Activated CD8-positive, alpha-beta memory T cell treated with anti-CD3 and anti-CD28 coated beads for 1 hour (primary cell): ENCODE measurements at places on chromosomes 4 and X.

- DNase-seq = peak; percentile 19
Observed at GRCh38 chr4:173370130-173370476, 651 bp upstream of the SAP30 start.

DNA sequence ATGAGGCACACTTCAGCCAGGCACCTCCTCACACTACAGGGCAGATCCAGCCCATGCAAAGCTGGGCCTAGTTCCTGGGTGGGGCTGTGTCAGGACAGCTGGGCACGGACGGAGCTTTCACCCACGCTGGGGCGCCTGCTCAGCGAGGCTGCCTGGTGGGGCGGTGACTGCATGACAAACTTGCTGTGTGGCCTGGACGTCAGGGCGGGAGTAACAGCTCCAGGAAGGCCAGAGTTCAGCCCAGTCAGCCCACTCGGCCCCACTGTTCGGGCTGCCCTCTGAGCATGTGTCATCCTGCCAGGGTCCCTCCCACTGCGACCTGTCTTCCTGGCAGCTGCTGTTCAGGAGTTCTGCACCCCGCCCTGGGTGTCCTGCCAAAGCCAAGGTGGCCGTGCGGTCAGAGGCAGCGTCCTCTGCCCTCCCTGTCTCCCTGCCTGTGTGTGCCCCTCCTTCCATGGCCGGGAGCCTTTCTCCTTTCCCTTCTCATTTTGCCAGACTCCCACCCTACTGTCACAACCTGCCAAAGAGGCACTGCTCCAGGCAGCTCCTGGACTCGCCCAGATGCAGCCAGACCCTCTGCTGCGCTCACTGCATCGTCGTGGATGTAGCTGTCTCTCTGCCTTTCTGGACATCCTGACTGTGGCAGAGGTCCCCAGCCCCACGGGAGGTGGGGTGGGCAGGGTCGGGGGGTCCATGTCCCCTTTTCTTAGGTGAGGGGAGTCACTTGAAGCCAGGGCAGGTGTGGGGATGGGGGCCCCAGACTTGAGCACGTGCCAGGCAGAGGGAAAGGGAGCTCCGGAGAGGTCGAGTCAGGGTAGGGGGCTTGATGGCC, 33.0 kb upstream of the KIAA0232 start:
- DNase-seq = no peak

DNA sequence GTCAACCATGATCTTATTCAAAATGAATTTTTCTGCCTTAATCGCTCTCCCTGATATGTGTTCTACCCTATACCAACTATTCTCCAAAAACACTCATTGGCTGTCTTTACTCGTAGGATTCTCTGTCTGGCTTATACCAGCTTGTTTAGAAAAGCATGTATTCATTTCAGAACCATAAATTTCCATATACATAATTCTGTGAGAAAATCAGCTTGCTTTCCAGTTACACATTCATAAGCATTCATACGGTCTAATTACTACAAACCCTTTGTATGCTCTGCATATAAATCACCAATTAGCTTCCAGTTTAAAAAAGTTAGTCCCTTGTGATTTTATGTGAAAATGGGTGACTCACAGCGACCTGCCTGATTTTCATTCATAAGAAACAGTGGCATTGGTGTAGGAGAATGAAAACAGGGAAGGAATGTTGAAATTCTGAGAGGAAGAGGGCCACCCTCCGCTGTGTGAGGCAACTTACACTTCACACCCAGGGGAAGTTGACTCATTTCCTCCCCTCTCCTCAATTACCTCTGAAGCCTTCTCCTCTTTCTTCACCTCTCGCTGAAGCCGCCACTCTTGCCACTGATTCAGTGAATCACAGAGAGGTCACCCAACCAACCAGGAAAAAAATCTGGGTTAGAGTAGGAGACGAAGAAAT, 63.3 kb downstream of the MEPE start:
- DNase-seq = no peak

DNA sequence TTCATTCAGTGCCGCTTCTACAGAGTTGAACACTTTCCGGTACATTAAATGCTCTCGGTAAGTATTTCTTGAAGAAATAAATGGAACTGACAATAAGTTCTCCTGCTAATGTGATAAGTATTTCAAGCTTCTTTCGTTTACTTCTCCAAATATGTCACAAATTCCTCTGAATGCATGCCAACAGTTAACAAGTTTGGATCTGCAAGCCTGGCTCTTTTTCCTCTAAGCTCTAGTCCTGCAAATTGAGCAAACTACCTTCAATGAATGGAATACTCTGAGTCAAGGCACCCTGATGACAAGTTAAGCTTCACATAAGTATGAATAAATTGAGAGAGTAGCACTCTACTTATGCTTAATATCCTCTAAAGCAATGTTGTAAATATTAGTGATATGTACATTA, 403.6 kb downstream of the PDGFC start:
- DNase-seq = no peak

- no peak for DNase-seq
Observed at GRCh38 chr4:24235618-24236017, 345.8 kb upstream of the PPARGC1A start.

- no peak for DNase-seq
Observed at GRCh38 chr4:170009291-170009690, 16.9 kb downstream of the MFAP3L start.

DNA sequence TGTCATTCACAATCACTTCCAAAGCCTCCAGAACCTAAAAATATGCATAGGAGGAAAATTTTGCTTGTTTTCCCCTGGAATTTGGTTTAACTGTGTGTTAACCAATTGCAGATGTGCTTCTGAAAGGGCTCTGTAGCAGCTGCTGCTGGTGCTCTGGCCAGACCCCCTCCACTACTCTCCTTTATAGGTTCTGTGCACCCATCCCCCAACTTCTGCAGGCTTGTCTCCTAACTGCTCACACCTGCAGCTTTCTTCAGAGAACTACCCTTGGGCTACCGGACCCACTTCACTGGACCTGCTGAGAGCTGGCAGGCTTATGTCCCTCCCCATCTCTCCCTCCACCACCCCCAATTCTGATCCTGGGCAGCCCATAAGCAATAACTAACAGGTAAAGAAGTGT, 662.1 kb upstream of the DIPK2B start:
- DNase-seq = no peak

DNA sequence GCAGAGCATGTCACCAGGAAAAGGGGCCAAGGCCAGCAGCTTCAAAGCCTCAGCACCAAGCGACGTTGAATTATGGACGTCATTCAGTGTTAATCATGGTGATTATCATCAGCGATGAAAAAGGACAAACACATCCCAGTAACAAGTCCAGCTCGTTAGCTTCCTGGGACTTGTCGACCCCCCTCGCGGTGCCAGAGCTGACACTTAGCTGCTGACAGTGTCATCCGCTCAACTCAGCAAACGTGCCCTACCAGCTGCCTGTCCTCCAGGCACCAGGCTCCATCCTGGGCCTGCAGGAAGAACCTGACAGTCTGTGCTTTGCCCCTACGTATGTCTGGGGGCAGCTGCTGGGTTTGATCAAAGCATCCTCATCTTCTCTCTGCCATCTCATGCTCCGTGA, 137.0 kb upstream of the PSAPL1 start:
- no peak for DNase-seq

- DNase-seq = no peak
Observed at GRCh38 chrX:8955511-8955910, 78.4 kb downstream of the FAM9B start.

DNA sequence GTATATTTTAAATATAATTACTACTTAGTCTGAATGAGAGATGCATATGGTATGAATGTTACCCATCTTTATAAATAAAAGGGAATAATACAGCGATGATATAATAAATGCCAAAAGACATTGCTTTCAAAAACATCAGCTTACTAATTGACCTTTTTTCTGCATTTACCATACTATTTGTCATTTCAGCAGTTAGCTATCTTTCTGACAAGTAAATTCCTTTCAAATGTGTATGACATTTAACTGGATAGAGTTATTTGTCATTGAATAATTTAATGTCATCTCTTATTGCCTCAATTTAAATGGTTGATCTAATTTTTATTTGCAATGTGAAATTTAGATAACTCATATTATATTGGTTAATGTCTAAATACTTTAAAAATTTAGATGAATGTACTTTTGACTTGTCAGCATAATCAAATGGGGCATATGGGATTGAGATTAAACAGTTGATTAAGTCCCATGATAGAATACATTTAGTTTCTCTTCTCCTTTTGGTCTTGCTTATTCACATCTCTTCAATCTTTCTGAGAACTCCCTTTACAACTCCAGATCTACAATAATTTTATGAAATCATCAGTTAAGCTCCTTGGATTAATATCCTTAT, 350.9 kb downstream of the PCDH18 start:
- no peak for DNase-seq

GRCh38 chrX:49278081-49278480, 8.5 kb downstream of the PPP1R3F start:
- DNase-seq = no peak

DNA sequence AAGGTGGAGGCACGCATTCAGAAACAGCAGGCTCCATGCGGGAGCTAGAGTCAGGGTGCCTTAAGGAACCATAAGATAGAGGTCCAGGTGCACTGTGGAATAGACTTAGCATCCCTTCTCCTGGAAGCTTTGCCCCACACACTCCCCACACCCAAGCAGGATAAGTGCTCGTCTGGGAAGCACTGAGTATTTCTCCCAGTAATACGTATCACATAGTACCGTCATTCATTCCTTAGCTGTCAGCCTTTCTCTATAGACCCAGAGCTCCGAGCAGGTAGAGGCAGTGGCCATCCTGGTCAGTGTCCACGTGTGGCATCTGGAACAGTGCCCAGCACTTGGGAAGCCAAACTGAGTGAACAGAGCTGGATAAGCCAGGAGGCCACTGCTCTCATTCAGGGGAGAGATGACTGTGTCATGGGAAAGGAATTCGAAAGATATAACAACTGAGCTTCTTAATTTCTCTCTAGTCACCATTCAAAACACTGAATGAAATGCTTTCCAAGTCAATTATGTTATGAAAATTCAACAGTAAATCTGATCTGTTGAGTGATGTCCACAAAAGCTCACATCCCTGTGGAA, 9.9 kb downstream of the APBB2 start:
- no peak for DNase-seq

DNA sequence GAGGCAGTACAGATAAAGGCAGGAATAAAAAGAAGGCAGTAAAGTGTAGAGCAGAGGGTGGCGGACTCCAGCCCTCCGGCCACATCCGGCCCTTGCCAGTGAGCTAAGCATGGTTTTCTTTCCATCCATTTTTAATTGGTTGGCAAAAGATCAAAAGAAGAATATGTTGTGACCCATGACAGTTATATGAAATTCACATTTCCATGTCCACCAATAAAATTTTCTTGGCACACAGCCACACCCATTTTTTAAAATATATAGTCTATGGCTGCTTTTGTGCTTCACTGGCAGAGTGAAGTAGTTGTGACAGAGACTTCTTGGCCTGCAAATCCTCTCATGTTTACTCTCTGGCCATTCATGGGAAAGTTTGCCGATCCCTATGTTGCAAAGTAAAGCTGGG, 29.8 kb downstream of the SLC9A6 start:
- no peak for DNase-seq

GRCh38 chrX:120614816-120615215, 10.9 kb downstream of the MCTS1 start:
- DNase-seq = no peak

DNA sequence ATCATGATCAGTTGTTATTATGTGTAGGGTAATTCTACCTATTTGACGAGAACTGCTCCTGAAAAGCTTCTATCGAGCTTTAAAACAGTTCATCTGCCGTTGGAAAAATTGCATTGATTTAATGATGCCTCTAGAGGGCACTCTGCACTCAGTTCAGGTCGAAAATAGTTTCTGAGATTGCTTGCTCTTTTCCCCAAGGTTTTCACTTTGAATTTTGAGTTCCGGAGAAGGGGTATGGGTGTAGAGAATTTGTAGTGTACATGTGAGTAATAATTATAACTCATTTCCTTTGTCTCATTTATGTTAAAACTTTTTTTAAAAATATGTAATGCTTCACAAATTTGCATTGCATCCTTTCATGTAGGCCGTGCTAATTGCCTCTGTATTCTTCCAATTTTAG, 28.4 kb upstream of the TNIP3 start:
- DNase-seq = no peak

- DNase-seq = no peak
Observed at GRCh38 chrX:25028726-25029125, 13.0 kb upstream of the ARX start.

DNA sequence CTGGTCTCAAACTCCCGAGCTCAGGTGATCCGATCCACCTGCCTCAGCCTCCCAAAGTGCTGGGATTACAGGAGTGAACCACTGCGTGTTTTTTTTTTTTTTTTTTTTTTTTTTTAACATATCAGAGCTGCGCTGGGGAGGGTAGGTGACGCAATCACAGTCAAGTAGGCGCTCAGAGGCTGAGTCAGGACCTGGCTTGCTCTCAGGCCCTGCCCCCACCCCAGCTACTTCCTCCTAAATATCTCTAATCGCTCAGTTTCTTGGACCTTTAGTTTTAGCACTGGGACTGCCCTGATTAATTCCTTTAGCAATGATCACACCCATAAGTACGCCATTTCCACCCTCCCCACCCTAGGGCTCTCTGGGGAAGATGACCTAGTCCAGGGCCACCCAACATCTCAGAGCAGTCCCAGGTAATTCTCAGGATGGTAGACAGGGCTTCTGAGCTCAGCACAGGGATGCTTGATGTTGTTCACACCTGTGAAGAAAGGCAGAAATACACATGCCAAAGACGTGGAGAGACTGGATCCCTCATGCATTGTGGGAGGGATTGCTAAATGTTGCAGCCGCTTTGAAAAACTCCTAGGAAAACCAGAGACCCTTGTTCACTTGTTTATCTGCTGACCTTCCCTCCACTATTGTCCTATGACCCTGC, 50.2 kb downstream of the DDX3X start:
- no peak for DNase-seq

DNA sequence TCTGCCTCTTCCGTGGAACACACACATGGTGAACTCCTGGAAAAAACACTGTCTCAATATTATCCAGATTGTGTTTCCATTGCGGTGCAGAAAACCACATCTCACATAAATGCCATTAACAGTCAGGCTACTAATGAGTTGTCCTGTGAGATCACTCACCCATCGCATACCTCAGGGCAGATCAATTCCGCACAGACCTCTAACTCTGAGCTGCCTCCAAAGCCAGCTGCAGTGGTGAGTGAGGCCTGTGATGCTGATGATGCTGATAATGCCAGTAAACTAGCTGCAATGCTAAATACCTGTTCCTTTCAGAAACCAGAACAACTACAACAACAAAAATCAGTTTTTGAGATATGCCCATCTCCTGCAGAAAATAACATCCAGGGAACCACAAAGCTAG, 87.9 kb downstream of the TET2 start:
- DNase-seq = no peak

GRCh38 chrX:38225093-38225492, 4.4 kb upstream of the SRPX start:
- no peak for DNase-seq

DNA sequence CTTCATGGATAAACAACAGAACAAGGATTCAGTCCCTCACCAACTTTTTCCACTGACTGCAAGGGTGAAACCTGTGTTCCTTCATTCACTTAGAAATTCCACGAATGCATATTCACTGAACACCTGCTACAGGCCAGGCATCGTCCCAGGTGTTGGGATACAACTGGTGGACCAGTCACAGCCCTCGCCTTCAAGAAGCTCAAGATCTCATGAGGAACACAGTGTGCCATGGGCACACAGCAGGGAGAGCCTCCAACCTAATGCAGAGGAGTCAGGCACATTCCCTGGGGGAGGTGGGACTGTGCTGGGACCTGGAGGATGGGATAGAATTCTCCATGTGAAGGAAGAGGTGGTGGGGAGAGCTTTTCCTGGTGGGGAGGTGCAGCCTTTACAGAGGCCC, 107.6 kb upstream of the PDLIM3 start:
- DNase-seq = no peak

- no peak for DNase-seq
Observed at GRCh38 chr4:152501846-152502536, 33.9 kb downstream of the FBXW7 start.

- no peak for DNase-seq
Observed at GRCh38 chr4:121277194-121278105, 103.4 kb downstream of the QRFPR start.
